ENCODE measurements at places on chromosomes 3 and 15.

DNA sequence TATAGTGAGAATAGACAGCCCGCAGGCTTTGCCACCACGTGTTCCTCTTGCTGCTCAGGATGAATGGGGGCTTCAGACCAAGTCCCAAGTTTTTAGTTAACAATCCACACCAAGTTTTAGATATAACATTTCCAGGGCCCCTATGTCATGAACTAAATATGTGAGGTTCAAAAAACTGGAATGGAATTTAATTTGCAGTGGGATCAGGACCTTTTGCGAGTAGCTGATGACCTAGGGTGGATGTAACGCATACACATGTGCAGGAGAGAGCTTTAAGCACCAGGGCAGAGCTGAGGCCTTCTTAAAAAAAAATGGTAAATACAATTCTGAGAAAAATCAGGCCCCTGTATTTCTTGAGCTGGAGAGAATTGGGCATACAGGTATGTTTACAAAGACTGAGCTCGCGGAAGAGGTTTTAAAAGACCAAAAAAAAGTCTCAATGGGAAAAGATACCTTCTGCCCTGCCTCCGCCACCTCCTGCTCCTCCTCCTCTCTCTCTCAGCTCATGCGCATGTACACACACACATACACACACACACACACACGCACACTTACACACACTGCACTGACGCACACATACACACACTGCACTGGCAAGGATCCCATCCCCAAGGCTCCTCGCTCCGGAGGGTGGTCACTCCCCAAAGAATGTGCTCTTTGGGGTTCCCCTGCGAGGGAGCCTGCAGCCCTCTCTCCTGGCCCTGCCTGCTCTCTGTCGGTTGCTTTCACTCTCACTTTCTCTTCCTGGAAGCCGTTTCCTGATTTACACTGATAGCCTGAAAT, 48.2 kb upstream of the IGF1R start:
- no peak for DNase-seq

- DNase-seq = no peak
These were observed 37.9 kb downstream of the TJP1 start for GRCh38 chr15:29784413-29784812.

DNA sequence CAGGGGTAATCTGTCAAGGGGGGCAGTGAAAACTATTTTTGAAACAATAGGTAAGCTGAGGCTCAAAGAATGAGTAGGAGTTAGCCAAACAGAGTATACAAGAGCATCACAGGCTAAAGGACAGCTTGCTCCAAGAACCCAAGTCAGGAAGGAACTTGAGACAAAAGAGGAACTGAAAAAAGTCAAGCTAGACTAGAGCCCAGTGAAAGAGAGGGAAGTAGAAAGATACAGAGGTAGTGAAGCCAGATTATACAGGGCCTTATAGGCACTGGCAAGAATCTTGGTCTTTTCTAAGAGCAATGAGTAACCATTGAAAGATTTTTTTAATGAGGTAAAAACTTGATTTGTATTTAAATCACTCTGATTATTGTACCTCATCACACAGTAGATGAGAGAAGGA, 69.9 kb downstream of the FILIP1L start:
- DNase-seq = no peak

DNA sequence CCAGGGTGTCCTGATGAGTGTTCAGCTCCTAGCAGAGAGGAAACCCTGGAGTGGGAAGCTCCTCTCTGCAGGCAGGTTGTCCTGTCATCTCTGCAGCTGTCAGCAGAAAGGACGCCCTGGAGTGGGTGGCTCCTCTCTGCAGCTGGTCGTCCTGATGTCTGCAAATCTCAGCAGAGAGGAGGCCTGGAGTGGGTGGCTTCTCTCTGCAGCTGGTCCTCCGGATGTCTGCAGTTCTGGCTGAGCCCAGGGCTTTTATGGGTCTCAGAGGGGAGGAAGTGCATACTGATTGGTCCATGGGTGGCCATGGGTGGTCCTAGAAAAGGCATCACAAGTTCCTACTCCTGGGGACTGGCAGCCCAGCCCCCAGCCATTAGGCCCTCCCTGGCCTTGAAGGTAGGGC, 102.6 kb upstream of the BNIP2 start:
- DNase-seq = no peak

- no peak for DNase-seq
These were observed 7.6 kb downstream of the SLC27A2 start for GRCh38 chr15:50189633-50190032.

DNA sequence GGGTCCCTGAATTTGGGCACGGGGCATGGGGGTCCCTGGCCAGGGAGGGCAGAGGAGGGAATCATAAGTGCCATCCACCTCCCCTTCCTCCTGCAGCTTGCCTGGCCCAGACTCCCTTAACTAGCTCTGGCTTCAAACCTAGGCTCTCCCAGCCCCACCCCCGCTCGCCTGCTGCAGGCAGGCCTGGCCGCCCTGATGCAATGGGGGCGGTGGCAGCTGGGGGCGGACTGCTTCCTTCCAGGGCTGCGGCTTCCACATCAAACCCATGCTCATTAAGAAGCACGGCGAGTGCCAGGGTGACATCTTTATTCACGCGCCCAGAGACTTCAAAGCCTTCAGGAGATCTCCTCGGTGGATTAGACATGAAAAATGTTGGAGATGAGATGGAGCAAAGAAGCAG, 123.1 kb downstream of the TPRA1 start:
- DNase-seq = no peak

DNA sequence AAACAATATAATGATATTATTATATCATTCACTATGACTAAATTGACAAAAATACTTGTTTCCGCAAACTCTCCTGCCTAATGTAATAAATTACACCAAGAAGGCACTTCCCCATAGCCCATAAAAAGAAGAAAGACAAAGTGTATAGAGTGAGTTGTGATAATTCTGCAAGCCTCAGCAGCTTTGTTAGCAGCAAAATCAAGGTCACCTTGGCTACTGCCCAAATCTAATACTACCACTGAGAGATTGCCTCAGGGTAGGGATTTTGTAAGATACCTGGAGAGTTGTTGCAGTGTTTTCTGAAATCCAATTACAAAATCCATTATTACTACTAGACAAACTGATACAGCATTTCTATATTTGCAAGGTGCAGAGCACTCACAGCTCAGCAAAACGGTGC, 503.5 kb downstream of the FGF12 start:
- no peak for DNase-seq

DNA sequence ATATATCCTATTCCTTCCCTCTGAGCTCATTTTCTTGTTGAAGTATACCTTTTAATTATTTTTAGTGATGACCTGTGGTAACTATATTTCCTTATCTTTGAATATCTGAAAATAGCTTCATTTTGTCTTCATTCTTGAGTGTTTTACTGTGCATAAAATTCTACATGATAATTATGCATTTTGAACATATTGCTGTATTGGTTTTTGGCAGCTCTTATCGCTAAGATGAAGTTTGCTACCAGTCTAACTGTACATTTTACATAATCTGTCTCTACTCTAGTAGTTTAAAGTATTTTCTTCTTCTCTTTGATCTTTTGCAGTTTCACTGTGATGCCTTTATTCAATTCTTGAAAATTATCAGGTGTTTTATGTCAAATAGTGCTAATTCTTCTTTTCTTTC, 189.5 kb downstream of the ISL2 start:
- DNase-seq = no peak

DNA sequence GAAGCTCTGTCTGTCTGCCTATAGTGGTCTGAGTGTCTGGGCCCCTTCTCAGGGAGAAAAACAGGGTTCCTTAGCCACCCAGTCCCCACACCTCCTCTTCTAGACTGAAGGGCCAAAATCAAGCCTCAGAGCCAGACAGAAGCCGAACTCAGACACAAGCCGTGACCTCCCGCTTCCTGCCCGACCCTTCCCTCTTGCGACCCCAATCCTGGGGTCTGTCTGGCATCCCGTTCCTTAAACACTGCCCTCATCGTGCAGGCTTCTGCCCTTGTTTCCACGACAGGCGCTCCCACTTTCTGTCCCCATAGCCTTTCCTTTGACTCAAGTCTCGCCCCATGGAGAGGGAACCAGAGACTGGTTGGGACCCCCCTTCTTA, 32.3 kb downstream of the EPHB3 start:
- no peak for DNase-seq

DNA sequence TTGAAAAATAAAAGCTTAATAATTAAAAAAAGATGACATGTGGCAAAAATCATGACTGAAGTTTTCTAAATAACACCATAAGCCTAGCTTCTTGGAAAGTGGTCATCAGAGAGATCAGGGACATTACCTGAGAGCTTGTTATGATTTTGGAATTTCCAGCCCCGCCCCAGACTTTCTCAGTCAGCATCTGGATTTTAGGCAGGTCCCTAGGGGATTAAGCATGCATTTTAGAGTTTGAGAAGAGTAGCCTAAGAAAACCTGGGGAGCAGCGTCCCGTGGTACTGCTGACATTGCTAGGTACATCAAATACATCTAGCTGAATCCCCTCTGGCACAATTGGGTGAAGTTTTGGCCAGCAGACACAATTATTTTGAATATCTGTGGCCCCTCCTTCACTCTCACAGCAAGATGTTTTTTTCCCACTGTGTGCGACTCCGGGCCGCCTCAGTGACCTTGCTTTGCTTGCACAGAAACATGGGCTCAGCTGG, 58.7 kb upstream of the MEF2A start:
- no peak for DNase-seq

GRCh38 chr3:108623504-108623903, 34.0 kb downstream of the DZIP3 start:
- DNase-seq = no peak

- no peak for DNase-seq
These were observed at the start of gene BCL2A1 for GRCh38 chr15:79970624-79971434. Gene BCL2A1 (minus strand): TSS chr15:79971196. CDS start chr15:79971119, 77 bp downstream.

DNA sequence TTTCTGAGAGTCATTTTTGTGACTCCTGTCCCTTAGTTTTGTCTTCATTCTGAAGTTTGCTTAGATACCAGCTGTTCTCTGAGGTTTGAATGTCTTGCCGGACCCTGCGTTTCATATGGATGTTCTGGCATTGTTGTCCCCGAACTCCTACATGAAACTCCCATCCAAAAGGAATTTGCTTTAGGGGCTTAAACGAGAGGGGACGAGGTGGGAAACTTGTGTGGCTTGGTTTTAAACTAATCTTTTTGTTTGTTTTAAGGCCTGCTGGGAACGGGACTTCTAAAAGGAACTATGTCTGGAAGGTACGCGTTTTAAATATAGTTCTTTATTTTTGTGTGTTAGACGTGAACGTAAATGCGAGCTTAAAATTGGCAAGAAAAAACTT, 679 bp downstream of the RPL35A start:
- no peak for DNase-seq

DNA sequence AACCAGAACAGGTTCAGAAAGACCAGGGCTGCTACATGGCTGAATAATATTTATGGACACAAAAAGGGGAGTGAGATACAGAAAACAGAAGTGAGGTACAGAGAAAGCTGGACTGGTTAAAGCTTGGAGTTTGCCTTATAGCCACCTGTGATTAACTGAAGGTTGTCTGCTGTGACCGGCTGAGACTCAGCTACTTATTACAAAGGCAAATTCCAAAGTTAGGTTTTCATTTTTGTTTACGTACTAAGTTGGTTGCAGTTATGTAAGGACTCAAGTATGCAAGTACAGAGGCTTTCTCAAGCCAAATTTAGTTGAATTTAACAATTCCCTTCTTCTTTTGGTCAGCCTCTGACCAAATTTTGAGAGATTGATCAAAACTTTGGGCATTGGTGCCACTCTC, 264.6 kb downstream of the THSD4 start:
- no peak for DNase-seq

GRCh38 chr3:71559021-71559420, 24.5 kb downstream of the FOXP1 start:
- DNase-seq = no peak

- DNase-seq = no peak
These were observed 38.9 kb downstream of the ABHD2 start for GRCh38 chr15:89127054-89127702.

DNA sequence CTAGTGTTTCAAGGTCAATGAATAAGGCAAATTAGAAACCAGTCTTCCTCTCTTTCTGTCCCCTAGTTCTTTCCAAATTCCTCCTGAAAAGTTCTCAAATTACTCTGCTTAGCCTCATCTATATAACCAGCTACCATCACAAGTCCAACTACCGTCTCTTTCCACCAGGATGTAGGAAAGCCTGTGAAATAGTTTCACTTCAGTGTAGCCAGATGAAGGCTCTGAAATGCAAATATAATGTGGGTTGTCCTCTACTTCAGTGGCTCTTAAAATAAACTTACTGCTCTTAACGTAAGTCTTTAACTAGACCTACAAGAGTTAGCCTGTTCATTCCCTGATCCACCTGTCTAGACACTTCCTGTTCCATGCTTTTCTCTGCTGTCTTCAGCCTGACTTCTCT, 827.7 kb downstream of the ROBO1 start:
- no peak for DNase-seq

GRCh38 chr15:85541744-85542143, 161.3 kb downstream of the AKAP13 start:
- no peak for DNase-seq

- DNase-seq = peak; percentile 46
These were observed 64.3 kb upstream of the LRRN1 start for GRCh38 chr3:3734881-3735280.

DNA sequence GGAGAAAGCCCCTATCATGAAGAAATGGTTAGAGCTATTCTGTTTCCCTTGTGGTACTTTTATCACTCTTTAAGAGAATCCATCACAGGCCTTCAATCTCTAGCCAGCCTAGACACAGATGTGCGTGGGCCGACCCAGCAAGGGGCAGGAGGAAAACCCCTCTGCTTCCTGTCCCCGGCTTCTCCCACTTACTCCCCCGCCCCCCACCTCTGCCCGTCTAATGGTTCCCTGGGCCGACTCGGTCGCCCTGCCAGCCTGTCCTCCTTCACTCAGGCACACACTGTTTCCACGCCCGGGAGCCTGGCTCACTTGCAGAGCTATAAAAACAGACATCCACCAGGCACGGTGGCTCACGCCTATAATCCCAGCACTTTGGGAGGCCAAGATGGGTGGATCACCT, 58.3 kb upstream of the TFRC start:
- DNase-seq = no peak

DNA sequence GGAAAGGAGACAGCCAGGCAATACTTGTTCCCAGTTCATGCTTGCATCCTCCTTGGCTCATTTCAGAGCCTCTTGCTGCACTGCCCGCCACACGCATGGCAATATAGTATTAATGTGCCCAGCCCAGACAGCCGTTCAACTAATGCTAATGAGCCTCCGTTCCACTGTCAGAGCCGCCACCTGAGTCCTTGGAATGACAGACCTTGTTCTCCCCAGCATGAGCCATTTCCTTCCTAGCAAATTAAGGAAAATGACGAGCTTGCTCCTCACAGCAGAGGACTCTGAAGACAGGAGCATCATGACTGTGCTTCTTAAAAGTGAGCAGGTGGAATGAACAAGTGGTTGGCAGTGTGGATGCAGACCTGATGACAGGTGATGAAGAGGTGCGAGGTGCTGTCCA, 10.8 kb upstream of the LRRC15 start:
- no peak for DNase-seq

- no peak for DNase-seq
These were observed 6.0 kb downstream of the UBL7 start for GRCh38 chr15:74454764-74455500.

- DNase-seq = no peak
These were observed 298.1 kb downstream of the ADAMTS17 start for GRCh38 chr15:100043692-100044091.

GRCh38 chr3:170307671-170308405, 49.7 kb upstream of the SKIL start:
- DNase-seq = peak; percentile 13

Measured in DMS153 (cell line).